AG04449 (cell line): ENCODE measurements at places on chromosomes 1 and 21.

DNA sequence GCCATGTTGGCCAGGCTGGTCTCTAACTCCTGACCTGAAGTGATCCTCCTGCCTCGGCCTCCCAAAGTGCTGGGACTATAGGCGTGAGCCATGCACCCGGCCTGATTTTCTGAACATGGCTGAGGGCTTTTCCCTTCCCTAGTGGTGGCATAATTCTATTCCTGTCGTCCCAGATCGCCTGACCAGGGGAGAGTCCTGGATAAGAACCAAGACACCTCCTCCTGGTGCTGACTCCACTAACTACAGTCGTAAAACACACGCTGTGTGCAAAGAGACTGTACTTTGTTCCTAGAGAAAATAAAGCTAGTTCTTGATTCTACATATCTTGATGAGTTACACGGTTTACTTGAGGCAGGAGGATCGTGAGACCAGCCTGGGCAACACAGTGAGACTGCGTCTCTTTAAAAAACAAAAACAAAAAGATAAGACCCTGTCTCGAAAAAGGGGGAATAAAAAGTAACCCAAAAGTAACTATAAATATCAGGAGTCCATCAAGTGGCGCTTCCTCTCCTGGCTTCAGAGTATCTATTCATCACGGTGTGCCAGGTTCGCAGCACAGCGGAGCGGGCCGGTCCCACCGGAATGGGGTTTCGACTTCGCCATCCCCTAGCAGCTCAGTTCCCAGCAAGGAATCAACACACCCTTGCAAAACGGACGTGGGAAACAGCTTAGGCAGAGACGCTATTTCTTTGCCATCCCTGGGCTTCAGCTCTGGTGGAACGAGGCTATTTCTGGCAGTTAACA, 973 bp downstream of the SDF4 start:
- DNase-seq: no peak

- no peak for DNase-seq
Observed at GRCh38 chr21:40587736-40588346, 259.1 kb downstream of the DSCAM start.

DNA sequence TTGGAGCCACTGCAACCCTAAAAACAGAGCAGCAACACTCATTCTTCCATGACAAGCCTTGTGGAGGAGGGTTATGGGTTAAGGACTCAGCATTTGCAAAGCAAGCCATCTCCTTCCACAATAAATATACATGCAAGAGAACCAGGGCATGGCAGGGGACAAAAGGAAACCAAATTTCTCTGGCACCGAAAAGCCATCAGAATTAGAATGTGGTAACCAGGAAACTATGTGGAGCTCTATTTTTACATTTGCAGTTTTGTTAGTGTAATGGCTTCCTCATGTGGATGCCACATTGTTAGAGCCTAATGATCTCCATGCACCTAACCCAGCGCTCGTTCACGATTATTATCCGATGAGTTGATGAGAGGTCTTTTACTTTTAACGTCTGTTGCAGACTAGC, 91.7 kb downstream of the NAV1 start:
- DNase-seq: no peak

GRCh38 chr1:34787461-34788420, 5.1 kb upstream of the GJA4 start:
- peak; percentile 9 for DNase-seq

DNA sequence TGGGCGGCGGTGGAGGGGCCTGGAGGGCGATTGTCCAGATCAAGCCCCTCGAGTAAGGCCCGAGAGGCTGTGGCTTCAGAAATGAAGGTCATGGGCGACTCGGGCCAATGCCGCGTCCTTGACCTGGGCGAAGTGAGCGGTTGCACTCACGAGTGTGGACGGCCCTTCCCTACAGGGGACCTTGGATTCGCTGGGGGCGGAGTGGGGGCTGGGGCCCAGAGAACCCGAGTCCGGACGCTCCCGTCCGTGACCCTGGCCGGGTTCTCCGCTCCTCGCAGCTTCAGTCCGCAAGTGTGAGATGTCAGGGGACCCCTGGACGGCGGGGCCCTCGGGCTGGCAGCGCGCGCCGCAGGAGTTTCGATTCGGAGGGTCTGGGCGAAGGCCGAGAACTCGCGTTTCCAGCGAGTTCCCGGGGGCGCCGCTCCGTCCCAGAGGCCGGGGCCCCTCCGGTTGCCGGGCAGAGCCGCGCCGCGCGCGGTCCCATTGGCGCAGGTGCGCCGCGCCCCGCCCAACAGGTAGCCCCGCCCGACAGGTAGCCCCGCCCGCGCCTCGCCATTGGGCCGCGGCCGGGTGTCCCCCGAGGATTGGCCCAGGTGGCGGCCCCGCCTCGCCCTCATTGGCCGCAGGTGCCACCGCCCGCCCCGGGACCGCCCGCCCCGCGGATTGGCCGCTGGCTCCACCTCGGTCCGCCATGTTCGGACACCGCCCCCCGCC, at the start of gene PRKCZ:
Gene PRKCZ, plus strand, starts transcription at position 694 of the 714 bp plus-strand sequence. CDS start 220 bp downstream, outside the sequence.
- DNase-seq: no peak
